ENCODE measurements at places on chromosomes 13 and 19.

- DNase-seq = peak; percentile 7
These were observed 19.1 kb upstream of the ZNF260 start for GRCh38 chr19:36547001-36547732.

DNA sequence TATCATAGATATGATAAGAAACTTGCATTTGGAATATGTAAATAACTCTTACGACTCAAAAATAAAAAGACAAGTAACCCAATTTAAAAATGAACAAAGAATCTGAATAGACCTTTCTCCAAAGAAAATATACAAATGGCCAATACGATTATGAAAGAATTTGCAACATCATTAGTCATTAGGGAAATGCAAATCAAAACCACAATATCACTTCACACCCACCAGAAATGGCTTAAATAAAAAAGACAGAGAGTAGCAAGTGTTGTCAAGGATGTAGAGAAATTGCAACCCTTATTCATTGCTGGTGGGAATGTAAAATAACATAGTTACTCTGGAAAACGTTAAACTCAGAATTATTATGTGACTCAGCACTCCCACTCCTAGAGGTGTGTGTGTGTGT is 226.6 kb upstream of the MAB21L1 start:
- no peak for DNase-seq

GRCh38 chr19:45539459-45539858 is 32.2 kb downstream of the VASP start:
- DNase-seq = no peak

DNA sequence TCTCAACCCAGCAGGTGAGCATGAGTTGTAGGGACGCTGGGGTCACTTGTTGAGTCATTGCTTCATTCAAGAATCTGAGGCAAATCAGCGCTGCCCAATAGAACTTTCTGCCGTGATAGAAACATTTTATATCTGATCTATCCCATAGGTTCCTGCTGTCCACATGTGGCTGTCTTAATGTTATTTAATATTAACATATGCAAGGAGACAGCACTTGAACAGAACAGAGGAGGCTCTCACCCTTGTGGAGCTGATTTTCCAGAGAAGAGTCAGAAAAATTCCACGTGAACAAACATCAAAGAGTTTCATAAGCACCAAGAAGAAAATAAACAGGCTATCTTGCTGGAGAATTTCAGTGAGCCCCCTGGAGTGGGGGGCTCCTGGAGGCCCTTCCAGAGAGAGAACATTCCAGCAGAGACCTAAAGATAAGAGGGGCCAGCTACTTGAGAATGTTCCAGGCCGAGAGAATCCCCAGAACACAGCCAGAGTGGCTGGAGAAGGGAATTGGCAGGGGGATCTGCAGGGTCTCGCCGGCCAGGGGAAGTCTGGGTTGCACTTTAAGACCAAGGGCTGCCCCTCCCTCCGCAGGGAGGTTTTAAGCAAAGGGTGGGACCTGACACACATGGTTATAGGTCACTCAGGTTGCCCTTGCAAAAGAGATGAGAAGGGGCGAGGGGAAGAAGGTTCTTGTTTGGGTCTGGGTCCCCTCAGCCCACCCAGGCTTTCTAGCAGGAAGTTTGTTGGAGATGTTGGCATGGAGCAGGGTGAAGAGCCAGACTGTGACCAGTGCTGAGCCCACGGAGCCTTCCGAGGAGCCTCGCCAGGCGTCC is 135.7 kb downstream of the CRYL1 start:
- no peak for DNase-seq

DNA sequence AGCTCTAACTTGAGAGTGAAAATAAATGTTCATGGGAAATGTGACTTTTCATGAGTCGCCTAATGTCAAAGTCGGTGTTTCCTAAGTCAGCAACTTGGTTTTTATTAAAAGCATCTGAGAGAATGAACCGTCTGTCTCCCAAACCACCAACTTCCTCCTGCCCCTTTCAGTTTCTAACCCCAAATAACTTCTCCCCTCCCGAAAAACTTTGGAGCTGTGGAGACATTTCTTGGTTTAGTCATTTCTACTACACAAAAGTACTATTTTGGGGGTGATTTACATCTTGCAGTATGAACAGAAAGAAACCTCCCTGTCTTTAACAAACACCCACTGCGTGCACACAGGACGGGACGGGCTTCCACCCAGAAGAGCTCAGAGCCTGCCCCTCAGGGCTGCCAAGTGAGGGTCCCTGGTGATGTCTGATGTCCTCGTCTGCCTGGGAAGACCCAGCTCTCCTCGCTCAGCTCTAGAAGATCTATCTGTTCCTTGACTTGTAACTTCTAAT is 65.0 kb downstream of the RASA3 start:
- peak; percentile 95 for DNase-seq

DNA sequence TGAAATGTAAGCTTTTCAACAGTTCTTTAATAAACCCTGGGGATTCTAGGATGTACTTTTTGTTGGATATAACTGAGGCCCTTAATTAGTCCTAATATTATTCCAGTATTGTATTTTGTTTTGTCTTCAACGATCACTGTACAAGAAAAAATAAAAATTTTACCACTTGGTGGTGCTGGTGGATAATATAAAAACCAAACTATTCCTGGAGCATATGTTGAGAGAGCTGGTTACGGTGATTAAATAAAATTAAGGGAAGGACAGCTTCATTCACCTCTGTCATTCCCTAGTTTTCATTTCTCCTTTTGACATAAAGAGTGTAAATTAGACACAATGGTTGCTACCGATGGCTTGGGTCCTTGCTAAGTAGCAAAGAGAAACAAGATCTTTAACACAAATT is 598.6 kb upstream of the PCDH20 start:
- no peak for DNase-seq
